Stimulated activated CD8-positive, alpha-beta memory T cell treated with anti-CD3 and anti-CD28 coated beads, Interleukin-7, amount 100 ng/mL, for 48 hours (primary cell): ENCODE measurements at places on chromosomes 5 and 9.

- no peak for DNase-seq
Measured at GRCh38 chr5:153552886-153553285, 62.4 kb downstream of the GRIA1 start.

DNA sequence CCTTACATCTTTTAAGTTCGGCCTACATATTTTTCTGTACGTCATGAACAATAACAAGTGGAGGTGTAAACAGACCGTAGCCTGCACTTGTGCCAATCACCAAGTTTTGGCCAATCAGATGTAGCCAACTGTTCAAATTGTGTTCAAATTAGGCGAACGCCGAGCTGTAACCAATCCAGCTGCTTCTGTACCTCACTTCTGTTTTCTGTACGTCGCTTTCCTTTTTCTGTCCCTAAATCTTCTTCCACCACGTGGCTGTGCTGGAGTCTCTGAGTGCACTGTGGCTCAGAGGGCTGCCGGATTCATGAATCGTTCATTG, 26.4 kb downstream of the TRIM14 start:
- no peak for DNase-seq

- DNase-seq, result no peak
Measured at GRCh38 chr9:98784831-98785806, 11.2 kb downstream of the ANKS6 start.

DNA sequence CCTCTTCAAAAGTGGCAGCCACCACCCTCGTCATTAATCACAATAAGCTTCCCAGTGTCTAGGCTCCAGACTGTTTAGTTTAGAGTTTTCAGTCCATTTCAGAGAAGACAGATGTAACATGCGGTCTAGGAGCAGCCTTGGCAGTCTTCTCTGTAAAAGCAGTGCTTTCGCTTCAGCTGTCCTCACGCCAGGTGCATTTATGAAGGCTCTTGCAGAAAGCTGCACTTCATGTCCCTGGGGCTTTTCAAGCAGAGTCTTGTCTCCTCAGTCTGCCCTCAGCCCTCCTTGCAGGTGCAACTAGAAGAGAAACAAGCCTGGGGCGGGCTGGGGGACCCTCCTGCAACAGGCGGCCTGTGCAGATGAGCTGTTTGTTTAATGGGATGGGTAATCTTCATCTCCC, 281.9 kb downstream of the DRD1 start:
- no peak for DNase-seq
